Stimulated activated CD4-positive, alpha-beta T cell treated with anti-CD3 and anti-CD28 coated beads, TNF-alpha, amount 100 ng/mL, for 1 hour (primary cell): ENCODE measurements at places on chromosomes 7 and 10.

- DNase-seq: no peak
Observed at GRCh38 chr7:40330408-40330807, 195.6 kb downstream of the SUGCT start.

- DNase-seq: no peak
Observed at GRCh38 chr10:74738052-74738451, 88.3 kb upstream of the KAT6B start.

DNA sequence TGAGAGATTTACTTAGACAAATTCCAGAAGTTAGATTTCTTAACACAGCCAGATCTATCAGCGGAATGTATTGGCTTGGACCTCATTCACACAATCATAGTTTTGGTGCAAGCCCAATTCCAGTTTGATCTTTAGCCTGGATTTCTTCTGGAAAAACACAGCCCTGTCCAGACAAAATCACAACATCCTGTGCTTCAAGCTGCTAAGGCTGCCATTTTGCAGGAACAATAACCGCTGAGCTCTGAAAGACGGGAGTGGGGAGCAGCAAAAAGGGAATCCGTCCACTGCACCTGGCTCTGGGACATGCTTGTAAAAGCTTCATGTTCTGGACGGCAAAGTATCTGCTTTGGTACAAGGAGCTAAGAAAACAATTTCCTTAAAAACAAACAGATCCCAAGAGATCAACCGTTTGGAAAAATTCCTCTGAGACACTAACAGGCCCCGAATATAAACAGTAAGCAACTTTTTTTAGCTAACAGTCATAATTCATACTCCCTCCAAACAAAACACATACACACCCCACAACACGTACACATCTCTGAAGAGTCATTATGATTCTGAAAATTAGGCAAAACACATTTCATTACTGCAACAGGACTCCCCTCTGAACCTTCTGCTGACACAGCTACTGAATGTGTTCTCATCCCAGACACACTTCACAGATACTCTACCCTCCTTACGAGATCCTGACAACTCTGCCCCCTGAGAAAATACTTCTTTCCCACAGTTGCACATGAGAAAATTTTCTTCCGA is 32.4 kb downstream of the ITIH5 start:
- DNase-seq: no peak

GRCh38 chr7:47470567-47471357 is 111.1 kb downstream of the TNS3 start:
- no peak for DNase-seq

DNA sequence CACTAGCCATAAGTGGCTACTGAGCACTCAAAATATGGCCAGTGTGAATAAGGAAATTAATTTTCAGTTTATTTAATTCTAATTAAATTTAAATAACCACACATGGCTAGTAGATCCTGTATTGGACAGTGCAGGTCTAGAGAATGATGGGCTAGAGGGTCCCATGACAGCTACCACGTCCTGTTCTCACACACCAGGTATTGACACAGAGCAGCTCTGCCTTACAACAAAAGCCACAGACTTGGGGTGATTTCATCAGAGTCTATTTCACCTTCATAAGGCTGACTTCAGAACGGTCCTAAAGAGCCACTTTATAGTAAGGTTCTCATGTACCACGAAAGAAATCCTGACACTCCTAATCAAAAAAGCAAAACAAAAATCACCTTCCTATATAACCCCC is 111.3 kb downstream of the UBE2H start:
- no peak for DNase-seq

- DNase-seq: no peak
Observed at GRCh38 chr10:11773761-11774441, 31.7 kb downstream of the ECHDC3 start.

- no peak for DNase-seq
Observed at GRCh38 chr7:23964715-23965114, 254.7 kb downstream of the STK31 start.

GRCh38 chr7:155738652-155739537 is 73.4 kb downstream of the SHH start:
- DNase-seq: peak; percentile 57

GRCh38 chr7:133789974-133790373 is 337.2 kb upstream of the LRGUK start:
- DNase-seq: no peak

- DNase-seq: no peak
Observed at GRCh38 chr10:128217136-128217535, 90.9 kb upstream of the MKI67 start.

GRCh38 chr10:93006435-93007039 is 54.1 kb upstream of the CYP26C1 start:
- DNase-seq: no peak

DNA sequence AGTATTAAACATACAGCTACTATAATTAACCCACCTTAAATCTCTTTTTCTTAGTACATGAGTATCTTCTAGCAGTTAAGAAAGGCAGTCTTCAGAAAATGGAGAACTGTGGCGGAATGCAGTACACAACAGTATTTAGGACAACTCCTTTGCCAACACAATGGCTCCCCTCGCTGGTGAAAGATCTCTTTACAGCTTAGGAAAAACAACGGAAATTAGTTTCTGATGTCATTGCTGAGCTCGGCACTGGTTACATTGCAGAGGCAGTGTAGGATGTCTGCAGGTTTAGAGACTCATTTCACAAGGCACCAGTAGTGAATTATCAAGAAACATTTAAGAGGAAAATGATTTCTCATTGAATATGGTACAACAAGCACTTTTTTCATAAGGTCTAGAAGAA is 43.4 kb downstream of the GLRX3 start:
- DNase-seq: no peak

DNA sequence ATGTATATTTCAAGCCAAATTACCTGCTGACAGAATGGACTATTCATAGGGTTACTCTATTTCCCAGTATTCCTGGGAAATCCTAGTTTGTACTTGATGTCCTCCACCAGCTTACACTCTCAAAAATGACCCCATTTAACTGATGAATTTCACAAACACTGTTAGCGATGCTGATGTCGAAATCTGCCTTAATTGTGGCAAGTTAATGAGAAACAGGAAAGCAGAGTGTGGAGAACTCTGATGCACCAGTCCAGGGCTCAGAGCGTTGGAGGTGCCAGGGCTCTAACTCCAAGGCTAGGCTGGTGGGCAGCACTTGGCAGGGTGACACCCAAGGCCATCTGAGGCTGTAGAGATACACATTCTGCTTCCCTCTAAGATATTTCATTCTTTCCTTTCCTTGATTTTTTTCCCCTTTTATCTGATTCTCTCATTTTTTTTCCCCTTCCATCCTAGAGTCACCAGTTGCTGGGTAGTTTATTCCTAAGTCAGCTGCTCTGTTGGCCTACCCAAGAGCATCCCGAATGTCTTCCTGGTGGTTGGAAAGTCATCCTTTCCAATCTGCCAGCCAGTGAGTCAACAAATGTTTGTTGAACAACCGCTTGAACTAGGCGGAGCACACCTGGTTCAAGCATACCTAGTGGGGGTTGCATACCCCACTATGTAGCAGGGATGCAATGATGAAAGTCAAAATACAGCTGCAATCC is 525.0 kb upstream of the NRP1 start:
- DNase-seq: no peak

- DNase-seq: no peak
Observed at GRCh38 chr10:121975295-121976086, 474 bp upstream of the NSMCE4A start.

- DNase-seq: no peak
Observed at GRCh38 chr7:1941464-1942242, 271.6 kb downstream of the ELFN1 start.

DNA sequence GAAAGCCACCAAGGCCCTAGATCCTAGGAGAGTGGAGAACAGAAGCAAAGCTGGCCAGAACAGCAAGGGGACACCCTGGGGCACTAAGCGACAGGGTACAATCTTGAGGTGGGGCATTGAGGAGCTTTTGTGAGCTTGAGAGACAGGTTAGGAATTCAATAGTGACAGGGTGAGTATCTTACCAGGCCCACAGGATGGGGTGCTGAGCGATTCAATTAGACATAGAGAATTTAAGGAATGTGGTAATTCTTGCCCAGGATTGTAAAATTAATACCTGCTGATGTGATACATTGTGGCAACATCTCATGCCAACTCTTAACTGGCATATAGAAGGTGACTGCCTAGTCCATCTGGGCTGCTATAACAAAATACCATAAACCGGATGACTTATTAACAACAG is 14.0 kb downstream of the RBP3 start:
- no peak for DNase-seq

- DNase-seq: no peak
Observed at GRCh38 chr7:84102213-84102612, 92.4 kb downstream of the SEMA3A start.
